HCT116 (cell line): ENCODE measurements at places on chromosomes 12 and 14.

DNA sequence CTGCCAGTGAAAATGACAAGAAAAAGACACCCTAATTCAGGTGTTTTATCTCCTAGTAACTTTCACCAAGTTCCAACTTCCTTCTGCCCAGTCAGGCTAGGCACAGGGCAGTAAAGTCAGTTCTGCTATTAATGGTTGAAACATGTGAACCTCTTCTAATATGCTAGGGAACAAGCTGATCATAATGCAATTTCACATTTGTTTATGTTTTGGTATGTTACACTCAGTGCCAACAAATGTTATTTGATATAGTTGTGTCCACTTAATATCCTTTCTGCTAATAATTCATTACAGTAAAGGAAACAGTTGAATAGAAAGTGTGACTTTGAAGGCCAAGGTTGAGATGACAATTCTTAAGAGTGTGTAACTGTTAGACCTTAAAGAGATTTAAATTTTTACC, 17.2 kb downstream of the NT5DC3 start:
- no peak for DNase-seq

DNA sequence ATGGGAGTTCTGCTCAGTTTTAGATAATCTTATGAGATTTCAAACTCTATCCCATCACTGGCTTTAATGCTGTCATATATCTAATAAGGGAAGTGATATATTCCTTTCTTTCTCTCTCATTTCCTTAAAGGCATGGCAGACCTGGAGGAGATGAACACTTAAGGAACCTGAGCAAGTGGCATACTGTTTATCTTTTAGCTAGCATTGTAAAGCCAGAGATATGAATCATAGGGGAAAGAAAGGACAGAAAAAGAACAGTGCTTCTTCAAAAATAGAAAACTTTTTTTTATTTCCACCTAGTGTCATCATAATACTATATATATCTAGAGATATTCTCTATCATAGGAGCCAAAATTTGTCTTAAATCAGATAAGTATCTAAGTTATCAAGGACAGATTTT, 68.3 kb upstream of the PSMA6 start:
- no peak for DNase-seq

DNA sequence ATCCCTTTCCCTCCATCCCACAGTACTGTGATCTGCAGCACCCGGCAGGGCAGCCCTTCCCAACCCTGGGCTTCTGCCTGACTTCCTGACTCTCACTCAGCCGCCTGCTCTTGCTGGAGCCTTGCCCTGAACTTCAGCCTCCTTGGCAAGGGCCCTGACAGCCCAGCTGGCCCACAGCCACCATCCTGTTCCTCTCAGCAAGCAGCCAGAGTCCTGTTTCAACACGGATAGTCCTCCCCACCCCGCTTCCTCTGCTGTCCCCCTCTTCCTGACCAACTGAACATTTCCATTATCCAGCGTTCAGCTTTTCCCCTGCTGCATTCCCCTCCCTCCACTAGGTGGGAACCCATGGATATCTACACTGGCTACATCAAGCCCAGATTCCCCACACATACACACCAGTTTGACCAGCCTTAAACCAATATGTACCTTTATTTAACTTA, 74.0 kb upstream of the MDM1 start:
- no peak for DNase-seq

DNA sequence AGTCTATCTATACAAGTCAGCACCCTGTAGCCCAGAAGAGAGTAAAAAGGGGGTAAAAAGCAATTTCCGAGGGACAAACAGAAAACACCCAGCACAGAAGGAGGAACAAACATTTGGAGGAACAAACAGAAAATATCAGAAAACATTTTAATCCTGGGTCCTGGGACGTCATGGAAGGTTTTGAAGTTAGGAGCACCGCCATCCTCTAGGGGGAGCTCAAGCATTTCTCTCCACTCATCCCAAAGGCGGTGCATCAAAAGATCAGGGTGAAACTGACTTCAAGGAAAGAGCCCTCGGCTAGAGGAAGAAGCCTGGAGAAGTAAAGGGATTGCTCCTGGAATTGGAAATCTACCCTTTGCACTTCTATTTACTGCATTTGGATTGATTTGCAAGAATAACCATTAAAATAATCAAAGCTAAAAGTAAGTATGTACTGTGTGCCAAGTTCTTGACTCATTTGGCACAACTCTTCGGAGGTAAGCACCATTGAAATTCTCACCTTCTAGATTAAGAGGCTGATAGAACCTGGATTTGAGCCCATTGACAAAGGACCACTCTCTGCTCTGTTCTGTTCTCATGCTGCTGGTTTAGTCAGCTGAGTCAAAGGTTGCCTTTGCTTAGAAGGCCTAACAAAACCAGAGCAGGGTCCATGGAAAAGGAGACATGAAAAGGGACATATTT, 17.2 kb upstream of the POC1B start:
- peak; percentile 77 for DNase-seq

DNA sequence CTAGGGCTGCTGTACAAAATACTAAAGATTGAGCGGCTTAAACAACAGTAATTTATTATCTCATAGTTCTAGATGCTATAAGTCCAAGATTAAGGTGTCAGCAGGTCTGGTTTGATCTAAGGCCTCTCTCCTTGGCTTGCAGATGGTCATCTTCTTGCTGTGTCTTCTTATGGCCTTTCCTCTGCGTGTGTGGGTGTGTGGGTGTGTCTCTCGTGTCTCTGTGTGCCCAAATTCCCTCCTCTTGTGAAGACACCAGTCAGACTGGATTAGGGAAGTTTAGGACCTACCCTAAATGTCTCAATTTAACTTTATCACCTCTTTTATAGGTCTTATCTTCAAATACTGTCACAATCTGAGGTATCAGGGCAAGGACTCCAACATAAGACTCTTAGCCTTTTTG, 28.3 kb downstream of the DDHD1 start:
- DNase-seq = no peak

DNA sequence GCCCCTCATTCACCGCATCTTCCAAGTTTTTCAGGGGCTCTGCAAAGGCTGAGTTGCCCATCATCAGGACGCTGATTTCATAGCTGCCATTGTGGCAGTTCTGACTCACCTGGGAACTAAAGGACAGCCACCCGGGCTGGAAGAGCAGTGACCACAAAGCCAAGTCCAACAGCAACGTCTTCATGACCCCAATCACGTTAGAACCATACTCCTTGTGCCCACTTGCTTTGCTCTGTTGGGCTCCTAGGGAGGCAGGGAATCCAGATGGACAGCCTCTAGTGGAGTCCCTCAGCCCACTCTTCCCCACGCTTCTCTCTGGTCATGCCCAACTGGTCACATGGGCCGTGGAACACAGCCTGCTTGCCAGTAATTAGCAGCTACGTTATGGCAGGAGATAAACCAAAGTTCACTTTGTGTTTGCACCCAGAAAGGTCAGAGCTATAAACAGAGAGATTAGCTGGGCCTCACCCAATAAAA, at the start of gene GUCY2C:
Gene GUCY2C, minus strand, starts transcription at position 335 of the 477 bp plus-strand sequence. Its CDS starts 151 bp downstream, at position 184.
- no peak for DNase-seq

GRCh38 chr12:56928262-56928661, 5.9 kb downstream of the SDR9C7 start:
- no peak for DNase-seq

DNA sequence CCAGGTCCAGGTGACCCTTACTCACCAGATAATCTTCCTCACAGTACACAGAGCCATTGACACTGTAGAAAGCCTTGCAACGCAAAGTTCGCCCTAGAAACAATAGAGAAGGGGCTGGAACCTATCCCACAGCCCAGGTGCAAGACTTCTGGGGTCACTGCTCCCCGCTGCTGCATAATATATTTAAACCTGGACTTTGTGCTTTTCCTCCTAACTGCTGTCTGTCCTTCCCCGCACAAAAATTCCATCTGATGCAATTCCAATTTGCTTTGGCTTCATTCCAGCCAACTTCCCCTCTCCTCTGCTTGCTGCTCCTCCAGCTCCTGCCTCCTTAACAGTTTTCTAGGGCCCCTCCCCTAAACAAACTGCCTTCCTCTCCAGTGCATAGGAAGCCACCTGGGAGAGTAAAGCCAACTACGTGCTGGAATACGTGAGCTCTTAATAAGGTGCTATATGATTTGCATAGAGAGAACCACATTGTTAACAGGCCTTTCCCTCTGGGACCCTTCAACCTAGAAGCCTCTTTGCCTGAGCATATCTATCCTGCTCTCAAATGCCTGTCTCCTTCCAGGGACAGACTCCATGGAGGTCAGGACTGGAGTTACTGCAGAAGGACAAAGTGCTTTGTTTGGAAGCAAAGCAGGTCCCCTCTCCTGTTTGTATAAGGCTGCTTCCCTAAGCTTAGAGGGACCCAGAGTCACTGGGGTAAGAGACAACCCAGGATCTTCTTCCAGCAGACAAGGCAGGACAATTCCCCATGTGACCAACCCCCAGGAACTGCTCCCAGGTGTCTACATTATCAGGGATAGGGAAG, 5.5 kb downstream of the AJUBA start:
- no peak for DNase-seq

GRCh38 chr14:66092206-66092605, 394.0 kb upstream of the CCDC196 start:
- no peak for DNase-seq

GRCh38 chr12:39959467-39959866, 146.4 kb downstream of the SLC2A13 start:
- DNase-seq = no peak

DNA sequence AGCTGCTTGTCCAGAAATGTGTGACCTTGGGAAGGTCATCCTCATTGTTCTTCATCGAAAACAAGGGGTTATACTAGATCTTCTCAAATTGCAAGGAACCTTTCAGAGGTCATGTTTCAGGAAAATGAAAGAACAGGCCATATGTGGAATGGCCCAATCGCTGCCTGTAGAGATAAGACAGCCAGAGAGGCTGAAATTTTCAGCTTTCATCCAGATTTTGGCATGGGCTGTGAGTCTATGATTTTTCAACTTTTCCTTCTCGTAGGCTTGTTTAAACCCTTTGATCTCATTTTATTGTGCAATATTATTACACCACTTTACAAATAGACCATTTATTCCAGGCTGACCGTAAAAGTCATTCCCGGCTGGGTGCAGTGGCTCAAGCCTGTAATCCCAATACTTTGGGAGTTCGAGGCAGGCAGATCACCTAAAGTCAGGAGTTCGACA, 17.1 kb upstream of the ATXN2 start:
- no peak for DNase-seq

DNA sequence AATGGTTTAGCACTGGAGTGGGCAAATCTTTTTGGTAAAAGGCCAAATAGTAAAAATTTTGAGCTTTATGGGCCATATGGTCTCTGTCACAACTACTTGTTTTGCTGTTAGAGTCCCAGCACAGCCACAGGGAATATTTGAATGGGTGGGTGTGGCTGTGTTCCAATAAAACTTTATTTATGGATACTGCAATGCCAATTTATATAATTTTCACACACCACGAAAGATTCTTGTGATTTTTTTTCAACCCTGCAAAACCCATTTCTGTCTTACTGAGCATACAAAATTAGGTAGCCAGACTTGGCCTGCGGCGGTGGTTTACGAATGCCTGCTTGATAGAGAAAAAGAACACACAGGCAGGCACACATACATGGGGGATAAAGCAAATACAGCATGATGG, 28.3 kb downstream of the TMEM120B start:
- DNase-seq = no peak

DNA sequence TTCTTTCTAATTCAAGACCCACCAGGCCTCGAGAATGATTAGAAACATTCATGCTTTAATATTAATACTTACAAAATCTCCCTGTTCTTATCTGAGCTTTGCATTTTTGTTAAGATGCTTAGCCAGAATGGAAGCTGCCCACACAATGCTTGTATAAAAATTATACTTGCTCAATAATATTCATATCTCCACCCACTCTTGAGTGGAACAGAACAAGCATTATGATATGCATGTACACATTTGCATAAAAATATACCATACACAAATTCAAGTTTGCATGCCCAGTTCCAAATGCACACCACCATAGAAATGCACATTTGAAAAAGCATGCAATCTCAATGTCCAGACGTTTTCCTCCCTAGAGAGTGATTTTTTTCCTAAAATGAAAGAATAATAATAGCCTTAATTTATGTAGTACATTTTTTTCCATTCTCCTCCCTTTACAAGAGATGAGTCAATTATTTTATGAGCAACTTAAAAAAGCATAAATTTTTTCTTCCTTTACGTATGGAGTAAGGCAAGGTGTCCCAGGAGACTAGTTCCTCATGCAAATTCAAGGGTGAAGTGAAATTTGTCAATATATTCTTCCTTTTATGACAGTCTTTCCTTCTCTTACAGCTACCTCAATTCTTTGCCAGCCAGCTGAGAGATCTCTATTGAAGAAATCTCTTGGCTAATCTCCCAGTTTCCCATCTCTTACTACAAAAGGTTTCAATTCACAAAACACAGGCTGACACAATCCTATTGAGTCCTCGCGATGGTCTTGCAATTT, 313.1 kb upstream of the GARIN6 start:
- no peak for DNase-seq

DNA sequence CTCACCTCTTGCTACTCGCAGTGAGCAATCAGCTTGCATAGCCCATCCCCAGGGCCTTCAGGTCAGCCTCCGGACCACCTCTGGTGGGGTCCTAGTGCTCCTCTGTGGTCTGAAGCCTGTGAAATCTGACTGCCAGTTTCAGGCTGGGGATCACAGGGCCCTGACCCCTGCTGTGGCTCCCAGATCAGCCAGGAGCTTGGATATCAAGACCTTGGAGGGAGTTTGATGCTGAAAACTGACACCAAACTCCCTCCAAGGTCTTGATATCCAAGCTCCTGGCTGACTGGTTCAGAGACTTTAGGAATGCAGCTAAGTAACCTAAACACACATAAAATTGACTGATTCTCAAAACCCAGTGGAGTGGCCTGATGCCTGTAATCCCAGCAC, 19.8 kb upstream of the DHRS4 start:
- DNase-seq = no peak

- DNase-seq = no peak
Observed at GRCh38 chr12:115191342-115191741, 507.4 kb upstream of the TBX3 start.

- DNase-seq = no peak
Observed at GRCh38 chr14:69845050-69845581, 34.1 kb upstream of the SMOC1 start.

- DNase-seq = no peak
Observed at GRCh38 chr12:78240827-78241226, 410.1 kb downstream of the NAV3 start.

DNA sequence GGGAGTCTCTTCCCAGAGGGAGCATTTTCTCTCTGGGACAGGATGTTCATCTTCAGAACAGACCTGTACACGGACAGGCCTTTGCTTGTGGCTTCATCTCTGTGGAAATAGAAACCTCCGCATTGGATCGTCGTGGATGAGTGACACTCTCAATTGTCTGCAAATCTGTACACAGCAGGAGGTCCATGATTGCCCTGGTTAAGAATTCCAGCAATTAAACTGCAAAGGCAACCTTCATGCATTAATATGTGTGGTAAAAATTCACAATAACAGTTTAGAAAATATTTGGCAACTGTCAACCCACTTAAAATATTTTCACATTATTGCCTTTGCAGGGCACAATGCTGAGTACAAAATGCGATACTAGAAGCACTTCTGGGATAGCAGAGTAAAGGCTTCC, 149.8 kb upstream of the SFSWAP start:
- no peak for DNase-seq

- DNase-seq = no peak
Observed at GRCh38 chr14:71621276-71621675, 311.0 kb upstream of the RGS6 start.
